Skeletal muscle cell (primary cell): ENCODE measurements at places on chromosomes 6 and 20.

- DNase-seq: no peak
These were observed 56.0 kb downstream of the CEBPB start for GRCh38 chr20:50246367-50247195.

GRCh38 chr6:134722200-134722870 is 227.6 kb downstream of the ALDH8A1 start:
- no peak for DNase-seq

GRCh38 chr6:2124260-2124709 is 121.1 kb downstream of the GMDS start:
- peak; percentile 45 for DNase-seq

GRCh38 chr6:45116714-45117410 is 211.3 kb upstream of the RUNX2 start:
- peak; percentile 62 for DNase-seq

DNA sequence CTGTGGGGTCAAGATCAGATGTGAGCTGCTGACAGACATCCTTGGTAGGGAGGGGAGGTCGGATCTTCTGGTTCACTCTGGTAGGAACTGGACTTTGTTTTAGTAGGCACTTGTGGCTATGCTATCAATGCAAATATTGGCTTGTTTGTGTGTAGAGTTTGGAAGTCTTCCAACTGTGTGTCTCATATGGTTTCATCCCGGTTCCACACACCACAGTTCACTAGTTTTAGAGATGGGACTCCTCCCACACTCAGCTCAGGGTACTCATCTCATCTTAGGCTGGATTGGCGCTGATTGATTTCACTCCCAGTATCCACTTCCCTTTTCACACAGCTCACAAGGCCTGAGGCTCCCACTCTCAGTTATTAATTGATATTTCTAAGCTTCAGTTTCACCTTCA is 161.3 kb downstream of the THBS2 start:
- DNase-seq: no peak

DNA sequence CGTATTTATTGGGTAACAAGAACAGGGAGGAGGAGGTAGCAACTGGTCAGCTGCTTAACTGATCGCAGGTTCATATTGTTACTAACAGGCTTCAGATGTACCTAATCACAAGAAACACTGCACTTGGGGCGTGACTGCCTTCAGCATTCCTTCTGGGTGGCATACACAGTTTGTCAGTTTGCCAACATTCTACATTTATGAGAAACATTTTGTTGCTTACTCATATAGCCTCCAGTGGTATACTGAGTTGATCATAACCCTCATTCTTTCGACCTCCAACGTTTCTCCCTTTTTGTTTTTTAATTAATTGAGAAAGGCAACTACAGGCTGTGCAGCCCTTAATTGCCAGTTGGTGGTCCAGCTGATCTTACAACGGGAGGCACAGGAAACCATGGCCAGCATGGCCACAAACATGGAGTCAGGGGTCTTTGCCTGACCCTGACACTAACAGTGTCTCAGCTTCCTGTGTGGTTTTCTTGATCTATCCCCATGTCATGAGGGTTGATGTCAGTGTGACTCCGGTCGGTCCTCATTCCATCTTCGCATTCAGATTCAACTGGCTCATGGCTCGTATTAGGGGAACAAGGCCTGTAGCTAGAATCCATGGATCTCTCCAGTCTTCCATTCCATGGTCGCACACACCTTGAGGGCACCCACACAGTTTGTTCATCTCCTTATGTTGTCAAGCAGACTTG is 9.4 kb downstream of the EPB41L2 start:
- no peak for DNase-seq

- no peak for DNase-seq
These were observed 6.7 kb upstream of the KCNK15 start for GRCh38 chr20:44738813-44739477.

DNA sequence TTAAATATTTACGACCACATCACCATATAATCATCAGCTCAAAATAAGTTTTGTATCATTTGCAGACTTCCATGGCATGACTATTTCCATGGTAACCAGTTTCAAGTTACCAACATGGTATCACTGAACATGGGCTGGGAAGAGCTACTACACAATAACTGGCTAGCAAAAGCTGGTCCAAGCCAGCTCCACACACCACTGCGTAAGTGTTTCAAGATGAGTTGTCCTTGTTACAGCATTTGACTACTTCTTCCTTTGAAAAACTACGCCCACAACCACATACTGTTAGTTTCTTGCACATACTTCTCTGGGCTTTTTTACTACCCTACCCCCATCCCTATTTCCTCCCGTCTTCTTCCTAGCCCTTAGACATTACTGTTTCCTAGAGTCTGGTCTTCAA is 8.5 kb downstream of the CD164 start:
- no peak for DNase-seq

DNA sequence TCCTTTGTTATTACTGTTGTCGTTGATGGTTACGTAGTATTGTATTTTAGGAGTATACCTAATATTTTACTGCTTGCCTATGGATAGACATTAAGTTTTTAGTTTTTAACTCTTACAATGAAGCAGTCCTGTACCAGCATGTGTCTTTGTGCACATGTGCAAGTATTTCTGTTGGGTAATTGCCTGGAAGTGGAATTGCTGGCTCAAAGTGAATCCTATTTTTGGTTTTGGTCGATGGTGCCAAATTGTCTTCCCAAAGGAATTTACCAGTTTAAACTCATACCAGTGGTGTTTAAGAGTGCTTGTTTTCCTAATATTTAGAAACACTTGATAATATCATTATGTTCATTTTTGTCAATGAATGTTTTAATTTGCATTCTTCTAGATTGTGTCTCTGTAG is 75.5 kb downstream of the ANKS1A start:
- DNase-seq: no peak

DNA sequence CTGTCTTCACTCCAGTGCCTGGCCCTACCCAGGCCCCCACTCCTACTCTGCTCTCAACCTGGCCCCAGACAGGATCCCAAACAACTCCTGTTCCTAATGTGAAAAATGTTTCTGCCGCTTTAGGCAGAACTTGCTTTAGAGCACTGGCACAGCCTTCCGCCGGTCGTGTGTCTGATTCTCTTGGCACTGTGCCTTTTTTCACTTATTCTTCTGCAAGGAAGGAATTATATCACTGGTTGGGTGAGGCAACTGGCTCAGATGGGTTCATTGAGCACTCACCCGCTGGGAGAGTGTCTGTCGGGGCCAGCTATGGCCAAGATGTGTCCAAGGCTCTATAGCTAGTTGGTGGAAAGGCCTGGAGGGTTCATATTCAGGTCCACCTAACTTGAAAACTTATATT is 33.6 kb upstream of the HLA-A start:
- DNase-seq: no peak

DNA sequence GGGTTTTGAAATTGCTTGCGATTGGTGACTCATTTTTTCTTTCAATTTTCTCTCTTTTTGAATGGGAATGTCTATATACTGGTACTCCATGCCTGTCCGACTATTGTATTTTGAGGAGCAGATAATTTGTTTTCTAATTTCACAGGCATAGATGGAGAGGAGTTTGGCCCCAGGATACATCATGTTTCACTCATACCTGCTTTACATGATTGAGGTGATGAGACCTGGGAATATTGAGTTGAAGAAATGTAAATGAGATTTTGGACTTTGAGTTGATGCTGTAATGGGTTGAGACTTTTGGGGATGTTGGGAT is 253.1 kb upstream of the RAB32 start:
- no peak for DNase-seq

DNA sequence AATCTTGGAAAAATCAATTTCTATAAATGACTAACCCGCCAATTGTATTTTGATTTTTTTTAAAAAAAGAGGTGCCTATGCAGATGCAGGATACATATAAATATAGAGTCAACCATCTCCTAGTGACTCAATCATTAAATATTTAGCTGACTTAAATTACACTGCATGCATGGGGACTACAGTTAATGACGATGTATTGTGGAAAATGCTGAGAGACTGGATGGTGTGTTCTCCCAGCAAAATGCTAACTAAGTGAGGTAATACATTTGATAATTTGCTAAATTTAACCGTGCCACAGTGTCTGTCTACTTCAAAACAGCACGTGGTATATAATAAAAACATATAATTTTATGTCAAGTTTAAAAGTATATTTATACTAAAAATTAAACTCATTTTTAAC is 341.6 kb downstream of the PRKN start:
- peak; percentile 24 for DNase-seq

- DNase-seq: no peak
These were observed 4.7 kb downstream of the RMND1 start for GRCh38 chr6:151447237-151447636.

GRCh38 chr20:49149281-49150045 is 38.7 kb downstream of the STAU1 start:
- DNase-seq: no peak
